Adipocyte (in vitro differentiated cells): ENCODE measurements at places on chromosomes 6 and 20.
A peak's percentile ranks its signal among the peaks of the same experiment; 100 is the strongest.

- DNase-seq = peak; percentile 99
Measured at GRCh38 chr6:37244430-37245310, 12.9 kb upstream of the TBC1D22B start.

GRCh38 chr6:28648878-28649375, 123.2 kb downstream of the GPX5 start:
- DNase-seq = peak; percentile 39

- DNase-seq = peak; percentile 55
Measured at GRCh38 chr6:137832110-137832509, 34.9 kb upstream of the TNFAIP3 start.

DNA sequence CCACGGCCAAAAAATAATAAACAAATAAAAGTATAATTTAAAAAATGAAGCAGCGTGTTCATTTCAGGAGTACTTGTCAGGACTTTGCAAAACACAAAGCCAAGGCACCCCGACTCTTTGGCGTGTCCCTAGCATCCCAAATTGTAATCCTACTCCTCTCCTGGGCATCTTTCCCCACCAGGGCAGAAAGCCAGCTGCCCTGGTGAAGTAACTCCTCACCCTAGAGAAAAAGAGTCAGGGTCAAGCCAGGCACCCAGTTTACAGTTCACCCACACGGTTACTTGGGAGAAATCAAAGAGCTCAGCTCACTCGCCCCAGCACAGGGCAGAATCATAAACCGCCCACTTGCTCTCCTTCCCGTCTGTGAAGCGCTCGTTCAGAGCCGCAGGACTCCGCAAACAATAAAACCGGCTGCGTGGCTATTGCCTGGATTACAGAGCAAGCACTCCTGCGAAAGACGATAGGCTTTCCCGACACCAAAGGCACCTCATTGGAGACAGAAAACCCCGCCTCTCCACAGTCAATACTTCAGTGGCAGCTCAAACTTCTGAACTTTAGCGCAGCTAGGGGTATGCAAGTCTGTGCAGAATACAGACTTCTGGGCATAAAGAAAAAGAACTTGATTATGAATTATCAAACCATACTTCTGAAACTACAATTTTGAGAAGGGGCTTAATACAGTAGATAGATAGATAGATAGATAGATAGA, 73.0 kb upstream of the NHSL1 start:
- DNase-seq = peak; percentile 84

GRCh38 chr6:56551409-56552120, 91.1 kb downstream of the DST start:
- DNase-seq = no peak
